Activated CD4-positive, alpha-beta memory T cell treated with anti-CD3 and anti-CD28 coated beads for 36 hours (primary cell): ENCODE measurements at places on chromosomes 16 and 17. TPM values are rescaled to one million over a fixed set of nuclear protein-coding genes. Genes with fewer than 3 reads are reported as not detected.
A peak's percentile ranks its signal among the peaks of the same experiment; 100 is the strongest.

Gene CCL17
- 3.1 TPM for total RNA-seq

Gene ACSM3
- 17.4 TPM for total RNA-seq

Gene KRT20
- total RNA-seq, result not detected

Gene KRTAP4-1
- total RNA-seq, result not detected

DNA sequence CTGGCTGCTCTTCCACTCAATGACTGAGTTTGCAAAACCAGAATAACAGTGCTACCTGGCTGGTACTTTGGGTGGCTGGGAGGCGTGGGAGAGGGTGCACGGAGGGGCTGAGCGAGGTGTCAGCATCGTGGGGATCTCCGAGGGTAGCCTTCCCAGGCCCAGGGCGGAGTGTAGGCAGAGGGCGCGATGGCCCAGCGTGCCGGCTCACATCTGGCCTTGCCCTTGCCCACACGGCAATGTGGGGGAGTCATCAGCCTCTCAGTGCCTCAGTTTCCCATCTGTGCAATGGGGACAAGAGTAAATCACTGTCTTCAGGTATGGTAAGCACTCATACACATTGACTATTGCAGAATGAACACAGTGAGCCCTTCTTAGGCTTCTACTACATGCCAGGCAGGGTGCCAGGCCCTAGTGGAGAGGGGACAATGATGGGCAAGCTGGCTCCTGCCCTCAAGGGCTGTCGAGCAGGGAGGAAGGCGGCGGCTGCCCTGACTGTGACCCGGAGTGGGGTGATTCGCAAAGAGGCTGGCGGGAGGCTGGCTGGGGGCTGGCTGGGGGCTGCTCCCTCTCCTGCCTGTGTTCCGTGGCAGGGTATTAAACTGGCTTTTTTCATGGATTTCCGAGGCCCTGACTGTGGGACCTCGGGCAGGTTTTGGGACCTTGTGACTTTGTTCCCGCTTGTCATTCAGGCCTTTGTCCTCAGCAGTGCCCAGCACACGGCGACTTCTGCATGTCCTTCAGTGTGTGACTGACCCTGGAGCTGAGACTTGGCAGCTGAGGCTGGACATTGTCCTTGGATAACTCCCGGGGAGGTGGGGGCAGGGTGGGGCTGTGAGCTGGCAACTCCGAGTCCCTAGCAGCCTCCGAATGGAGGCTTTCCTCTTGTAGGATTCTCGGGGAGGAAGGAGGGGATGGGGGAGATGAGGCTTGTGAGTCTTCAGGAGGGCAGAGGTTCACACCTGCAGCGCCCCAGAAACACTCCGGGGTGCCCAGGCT is 243.1 kb downstream of the SEC14L1 start:
- no peak overlapping the region for H3K27ac ChIP-seq
- DNase-seq, result no peak
- H3K27me3 ChIP-seq, result no peaks in the 10 kb centered on the region
- H3K36me3 ChIP-seq, result no peaks in the 10 kb centered on the region
- H3K4me3 ChIP-seq, result no peak overlapping the region

GRCh38 chr17:75048249-75048878 is 1.3 kb downstream of the KCTD2 start:
- no peaks in the 10 kb centered on the region for H3K27me3 ChIP-seq
- no peak for DNase-seq
- H3K4me1 ChIP-seq, result peaks cover 42% of the 10 kb centered on the region
- H3K4me3 ChIP-seq, result peak overlapping the region; percentile 97
- peak overlapping the region; percentile 90 for H3K27ac ChIP-seq

- peaks cover 26% of the 10 kb centered on the region for H3K4me1 ChIP-seq
- H3K36me3 ChIP-seq, result peaks cover 3% of the 10 kb centered on the region
- DNase-seq, result peak; percentile 75
- H3K27ac ChIP-seq, result no peak overlapping the region
These were observed 119.1 kb upstream of the SMURF2 start for GRCh38 chr17:64781014-64781756.

DNA sequence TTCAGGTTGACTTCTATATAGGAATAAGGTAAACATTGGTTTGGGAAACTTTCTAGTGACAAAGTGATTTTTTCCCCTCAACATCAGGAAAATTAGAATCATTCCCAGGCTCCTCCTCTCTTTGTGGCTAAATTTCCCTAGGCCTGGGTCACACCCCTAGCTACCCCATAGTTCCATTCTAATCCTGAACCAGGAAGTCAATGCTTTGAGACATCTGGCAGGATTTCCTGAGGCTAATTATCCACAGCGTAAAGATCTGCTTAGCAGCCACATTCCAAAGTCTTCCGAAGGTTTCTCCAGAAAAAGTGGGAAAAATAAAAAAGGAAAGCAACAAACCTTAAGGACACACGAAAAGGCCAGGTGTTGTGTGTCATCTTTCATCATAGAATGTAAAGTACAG is 60.3 kb upstream of the CORO6 start:
- H3K27me3 ChIP-seq, result no peaks in the 10 kb centered on the region
- no peak for DNase-seq
- peaks cover 14% of the 10 kb centered on the region for H3K36me3 ChIP-seq
- H3K27ac ChIP-seq, result peak overlapping the region; percentile 30
- no peak overlapping the region for H3K4me3 ChIP-seq

DNA sequence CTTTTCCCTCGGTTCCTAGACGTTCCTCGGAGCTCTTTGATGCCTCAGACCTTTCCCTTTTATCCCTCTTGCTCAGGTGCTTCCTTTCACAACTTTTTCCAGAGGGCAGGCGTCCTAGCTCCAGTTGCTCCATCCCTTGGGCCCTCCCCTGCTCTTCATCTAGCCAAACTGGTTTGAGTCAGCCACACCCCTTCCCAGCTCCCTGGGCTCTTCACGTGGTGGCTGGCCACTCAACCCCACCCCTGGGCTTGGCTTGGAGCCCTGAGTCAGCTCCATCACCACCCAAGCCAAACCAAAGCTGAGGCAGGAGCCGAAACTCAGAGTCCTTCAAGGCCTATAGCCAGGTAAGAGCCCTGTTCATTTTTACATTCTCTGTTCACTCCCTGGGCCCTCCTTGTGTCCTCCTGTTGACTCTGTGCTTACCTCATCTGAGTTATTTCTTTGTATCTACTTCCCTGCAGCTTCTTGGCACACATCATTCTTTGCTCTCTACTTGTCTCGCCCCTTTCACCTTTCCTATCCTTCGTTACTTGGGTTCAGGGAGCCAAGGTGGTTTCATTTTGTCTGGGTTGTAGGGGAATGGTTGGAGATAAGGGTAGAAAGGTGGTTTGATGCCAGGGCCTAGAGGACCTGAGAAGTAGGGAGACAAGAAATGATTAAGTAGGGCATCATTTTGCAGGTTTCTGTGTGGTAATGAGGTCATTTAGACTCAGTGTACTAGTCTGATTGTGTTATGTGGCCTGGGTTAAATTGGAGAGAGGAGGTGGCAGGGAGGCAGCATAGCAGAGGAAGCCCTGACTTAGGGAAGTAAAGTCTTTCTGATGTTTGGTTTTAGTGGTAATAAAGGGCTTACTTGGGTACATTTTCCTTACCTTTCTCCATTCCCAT is 7.6 kb upstream of the PHKG2 start:
- H3K36me3 ChIP-seq, result peaks cover 54% of the 10 kb centered on the region
- H3K4me3 ChIP-seq, result no peak overlapping the region
- peak; percentile 43 for DNase-seq
- no peaks in the 10 kb centered on the region for H3K27me3 ChIP-seq

GRCh38 chr17:13420878-13421277 is 180.9 kb downstream of the HS3ST3A1 start:
- no peak for DNase-seq
- H3K36me3 ChIP-seq, result no peaks in the 10 kb centered on the region
- no peak overlapping the region for H3K27ac ChIP-seq
- H3K4me3 ChIP-seq, result no peak overlapping the region

- H3K27ac ChIP-seq, result no peak overlapping the region
- no peak overlapping the region for H3K4me3 ChIP-seq
- no peak for DNase-seq
- H3K4me1 ChIP-seq, result no peaks in the 10 kb centered on the region
- H3K36me3 ChIP-seq, result no peaks in the 10 kb centered on the region
- peaks cover 2% of the 10 kb centered on the region for H3K27me3 ChIP-seq
These were observed 63.5 kb downstream of the MYH13 start for GRCh38 chr17:10309003-10309974.

- no peaks in the 10 kb centered on the region for H3K4me1 ChIP-seq
- H3K4me3 ChIP-seq, result no peak overlapping the region
- H3K36me3 ChIP-seq, result no peaks in the 10 kb centered on the region
- peaks cover 3% of the 10 kb centered on the region for H3K27me3 ChIP-seq
These were observed 260.6 kb downstream of the ABCC12 start for GRCh38 chr16:47895146-47895545.

- H3K4me1 ChIP-seq, result peaks cover 7% of the 10 kb centered on the region
- H3K27ac ChIP-seq, result no peak overlapping the region
- no peak for DNase-seq
- peaks cover 29% of the 10 kb centered on the region for H3K27me3 ChIP-seq
- H3K36me3 ChIP-seq, result no peaks in the 10 kb centered on the region
These were observed 5.4 kb downstream of the SLC47A1 start for GRCh38 chr17:19539040-19539399.

GRCh38 chr16:63568164-63568563 is 1531.9 kb upstream of the CDH8 start:
- H3K4me1 ChIP-seq, result no peaks in the 10 kb centered on the region
- no peaks in the 10 kb centered on the region for H3K27me3 ChIP-seq
- no peak for DNase-seq
- H3K27ac ChIP-seq, result no peak overlapping the region
- no peak overlapping the region for H3K4me3 ChIP-seq

GRCh38 chr17:10327640-10328039 is 45.2 kb downstream of the MYH13 start:
- no peaks in the 10 kb centered on the region for H3K27me3 ChIP-seq
- no peak overlapping the region for H3K4me3 ChIP-seq
- no peak overlapping the region for H3K27ac ChIP-seq
- H3K4me1 ChIP-seq, result no peaks in the 10 kb centered on the region
- peak; percentile 80 for DNase-seq

- H3K27ac ChIP-seq, result peak overlapping the region; percentile 96
- H3K4me3 ChIP-seq, result peak overlapping the region; percentile 97
- no peaks in the 10 kb centered on the region for H3K27me3 ChIP-seq
- peak; percentile 69 for DNase-seq
- peaks cover 21% of the 10 kb centered on the region for H3K4me1 ChIP-seq
These were observed 407 bp downstream of the MCRIP1 start for GRCh38 chr17:81832608-81833159.

DNA sequence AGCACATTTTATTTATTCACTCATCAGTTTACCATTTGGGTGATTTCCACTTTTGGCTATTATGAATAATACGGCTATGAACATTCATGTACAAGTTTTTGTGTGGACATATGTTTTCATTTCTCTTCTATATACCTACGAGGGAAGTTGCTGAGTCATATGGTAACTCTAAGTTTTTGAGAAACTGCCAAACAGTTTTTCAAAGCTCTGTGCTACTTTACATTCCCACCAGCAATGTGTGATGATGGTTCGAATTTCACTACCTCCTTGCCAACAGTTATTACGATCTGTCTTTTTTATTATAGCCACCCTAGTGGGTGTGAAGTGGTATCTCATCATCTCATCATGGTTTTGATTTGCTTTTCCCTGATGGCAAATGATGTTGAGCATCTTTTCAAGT is 63.7 kb upstream of the MRTFB start:
- no peak overlapping the region for H3K27ac ChIP-seq
- peaks cover 7% of the 10 kb centered on the region for H3K4me1 ChIP-seq
- no peak overlapping the region for H3K4me3 ChIP-seq
